ENCODE measurements at places on chromosomes 4 and X.

DNA sequence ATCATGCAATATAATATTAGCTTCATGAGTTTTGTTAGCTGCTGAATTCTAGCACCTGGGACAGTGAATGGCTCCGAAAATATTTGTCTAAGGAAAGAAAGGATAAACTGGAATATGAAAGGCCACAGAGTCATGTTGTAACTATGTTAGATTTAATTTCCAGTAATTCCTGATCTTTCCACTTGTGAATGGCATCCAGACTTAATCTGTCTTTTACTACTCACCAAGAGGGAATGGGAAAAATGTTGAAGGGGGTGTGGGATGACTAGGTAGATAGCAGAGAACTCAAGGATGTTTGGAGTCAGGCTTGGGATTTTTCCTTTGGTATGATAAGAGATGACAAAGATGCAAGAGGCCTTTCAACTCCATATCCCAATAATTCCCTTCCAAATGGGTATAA lies 9.4 kb downstream of the ADH6 start:
- no peak for DNase-seq

GRCh38 chr4:172207258-172207657 lies 394.1 kb downstream of the GALNTL6 start:
- DNase-seq = no peak

DNA sequence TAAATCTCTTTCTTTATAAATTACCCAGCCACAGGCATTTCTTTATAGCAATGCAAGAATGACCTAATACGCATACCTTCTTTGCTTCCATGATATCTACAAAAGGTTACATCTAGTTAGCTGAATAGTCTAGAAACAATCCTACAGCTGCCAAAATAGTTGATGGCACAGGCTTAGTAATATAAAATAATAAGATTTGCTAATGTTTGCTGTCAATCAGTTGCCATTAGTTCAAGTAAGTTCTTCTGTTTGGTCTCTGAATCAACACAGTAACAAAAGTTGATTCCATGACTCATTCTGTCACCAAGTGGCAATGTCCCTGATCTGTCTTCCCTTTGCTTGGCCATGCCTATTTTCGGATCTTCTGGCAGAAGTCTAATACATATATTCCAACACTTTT lies 470.2 kb downstream of the SPRY1 start:
- DNase-seq = no peak

DNA sequence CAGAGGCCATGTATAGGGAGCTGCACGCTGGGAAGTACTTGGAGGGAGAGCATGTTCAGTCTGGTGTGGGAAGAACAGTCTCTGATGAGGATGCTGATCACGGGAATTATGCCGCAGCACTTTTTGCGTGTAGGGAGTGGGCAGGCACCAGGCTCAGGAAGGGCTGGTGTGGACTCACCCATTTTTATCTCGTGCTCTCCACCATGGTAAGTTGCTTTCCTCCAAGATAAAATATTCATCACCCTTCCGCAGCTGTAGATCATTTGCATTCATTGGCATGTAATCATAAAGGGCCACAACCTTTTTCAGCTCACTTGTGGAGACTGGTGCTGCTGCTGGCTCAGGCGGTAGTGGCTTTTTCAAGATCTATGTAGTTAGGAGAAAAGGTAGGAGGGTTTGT lies 11.8 kb upstream of the TIMM8A start:
- DNase-seq = no peak

- DNase-seq = no peak
These were observed 59.1 kb downstream of the IGFBP7 start for GRCh38 chr4:57051095-57051494.

- no peak for DNase-seq
These were observed 19.9 kb downstream of the COPS4 start for GRCh38 chr4:83054928-83055327.

GRCh38 chrX:66553973-66554372 lies 84.9 kb downstream of the EDA2R start:
- no peak for DNase-seq

- no peak for DNase-seq
These were observed 1056.2 kb downstream of the DMD start for GRCh38 chrX:32155044-32155638.

DNA sequence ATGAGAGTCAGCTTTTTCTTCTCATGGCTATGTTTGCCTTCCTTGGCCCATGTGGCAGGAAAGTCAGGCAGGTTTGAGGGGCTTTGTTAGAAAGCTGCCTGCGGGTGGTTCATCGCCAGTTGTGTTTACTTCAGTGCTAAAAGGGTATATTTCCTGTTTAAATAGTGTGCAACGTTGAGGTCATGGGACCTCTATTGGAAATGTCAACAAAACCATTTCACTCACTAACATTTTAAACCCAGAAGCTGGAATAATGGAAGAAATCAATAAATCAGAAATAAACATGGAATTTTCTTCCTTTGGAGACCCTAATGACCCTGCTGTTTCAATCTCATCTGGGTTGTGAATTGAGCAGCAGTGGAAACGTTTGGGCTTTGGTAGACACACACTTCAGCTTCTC lies 185.8 kb downstream of the ANKRD50 start:
- DNase-seq = no peak

DNA sequence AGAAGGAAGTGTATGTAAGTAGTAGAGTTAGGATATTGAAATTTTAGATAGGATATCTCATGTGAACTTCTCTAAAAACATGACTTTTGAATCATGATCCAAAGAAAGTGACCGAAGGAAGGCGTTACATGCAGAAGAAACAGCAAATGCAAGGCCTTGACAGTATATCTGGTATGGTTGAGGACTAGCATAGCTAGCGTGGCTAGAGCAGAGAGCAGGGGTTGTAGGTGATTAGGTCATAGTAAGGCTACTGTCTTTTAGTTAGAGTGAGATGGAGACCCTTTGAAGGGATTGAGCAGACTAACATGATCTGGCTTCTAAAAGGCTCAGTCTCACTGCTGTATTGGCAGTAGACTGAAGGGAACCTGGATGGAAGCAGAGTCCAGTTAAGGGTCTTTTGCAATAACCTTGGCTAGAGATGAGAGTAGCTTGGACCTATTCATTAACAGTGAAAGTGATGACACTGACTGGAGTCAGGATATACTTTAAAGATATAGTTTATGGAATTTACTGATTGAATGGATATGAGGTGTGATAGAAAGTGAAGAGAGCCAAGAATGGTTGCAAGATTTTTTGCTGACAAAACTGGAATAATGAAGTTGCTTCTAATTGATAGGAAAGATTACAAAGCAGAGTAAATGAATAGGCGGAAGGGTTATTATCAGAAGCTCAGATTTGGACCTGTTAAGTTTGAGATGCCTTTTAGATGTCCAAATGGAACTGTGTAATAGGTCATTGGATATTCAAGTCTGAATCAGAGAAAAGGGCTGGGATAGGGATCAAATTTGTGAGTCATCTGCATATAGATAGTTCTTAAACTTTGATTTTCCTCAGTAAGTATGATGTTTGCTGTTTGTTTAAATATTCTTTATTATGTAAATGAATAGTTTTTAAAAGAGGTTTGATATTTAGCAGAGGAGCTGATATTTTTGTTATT lies 59.8 kb downstream of the MRPL1 start:
- no peak for DNase-seq

DNA sequence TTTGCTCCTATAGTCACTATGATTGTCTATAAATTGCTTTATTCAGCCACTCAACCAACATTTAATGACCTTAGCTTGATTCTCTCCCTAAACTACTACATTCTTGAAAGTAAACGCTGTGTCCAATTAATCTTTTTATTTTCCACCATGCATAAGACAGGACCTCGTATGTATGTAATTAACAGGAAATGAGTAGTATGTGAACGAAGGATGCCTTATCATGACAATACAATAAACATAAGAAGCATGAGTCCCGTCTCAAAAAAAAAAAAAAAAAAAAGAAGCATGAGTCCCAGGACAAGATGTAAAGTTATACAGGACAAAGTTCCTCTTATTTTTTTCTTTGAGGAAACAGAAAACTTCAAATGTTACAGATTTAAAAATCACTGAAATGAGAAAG lies 92.5 kb downstream of the PPP3CA start:
- DNase-seq = no peak

DNA sequence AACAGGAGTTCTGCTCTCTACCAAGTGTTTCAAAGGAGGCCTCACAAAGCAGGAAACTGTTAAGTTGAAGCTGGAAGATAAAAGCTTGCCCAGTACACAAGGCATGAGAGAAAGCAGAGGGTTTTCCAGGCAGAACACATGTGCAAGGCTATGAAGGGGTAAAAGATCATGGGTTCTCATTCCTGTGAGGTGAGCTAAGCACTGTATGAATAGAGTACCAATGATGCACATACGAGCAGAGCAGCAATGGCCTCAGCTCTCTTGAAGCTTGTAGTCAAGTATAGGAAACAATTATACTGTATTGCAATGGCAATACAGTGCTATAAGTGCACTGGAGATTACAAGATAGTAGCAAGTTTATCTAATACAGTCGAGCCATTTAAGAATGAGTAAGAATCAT lies 18.0 kb downstream of the TTC29 start:
- DNase-seq = no peak

DNA sequence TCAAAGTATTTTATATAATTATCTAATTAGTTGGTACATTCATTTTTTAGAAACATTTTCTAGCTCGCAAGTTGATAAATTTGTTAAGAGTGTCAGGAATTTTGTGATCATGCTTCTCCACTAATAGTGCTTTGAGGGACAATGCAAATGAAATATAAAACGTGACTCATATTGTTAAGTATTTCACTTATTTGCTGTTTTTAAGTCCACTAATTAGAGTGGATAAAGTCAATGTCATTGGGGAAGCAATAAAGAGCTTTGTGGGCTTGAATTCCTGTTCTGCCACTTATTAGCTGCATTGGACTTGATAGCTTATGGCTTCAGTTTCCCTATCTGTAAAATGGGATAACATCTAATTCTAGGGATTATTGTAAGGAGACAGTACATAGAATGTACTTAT lies 26.5 kb upstream of the ANAPC4 start:
- no peak for DNase-seq

GRCh38 chr4:97867557-97868091 lies 275.7 kb downstream of the STPG2 start:
- no peak for DNase-seq

GRCh38 chrX:149650162-149650561 lies 18.6 kb upstream of the TMEM185A start:
- DNase-seq = no peak

GRCh38 chr4:101777431-101777830 lies 13.1 kb upstream of the BANK1 start:
- no peak for DNase-seq

GRCh38 chr4:80423553-80424224 lies 88.2 kb downstream of the CFAP299 start:
- DNase-seq = no peak

DNA sequence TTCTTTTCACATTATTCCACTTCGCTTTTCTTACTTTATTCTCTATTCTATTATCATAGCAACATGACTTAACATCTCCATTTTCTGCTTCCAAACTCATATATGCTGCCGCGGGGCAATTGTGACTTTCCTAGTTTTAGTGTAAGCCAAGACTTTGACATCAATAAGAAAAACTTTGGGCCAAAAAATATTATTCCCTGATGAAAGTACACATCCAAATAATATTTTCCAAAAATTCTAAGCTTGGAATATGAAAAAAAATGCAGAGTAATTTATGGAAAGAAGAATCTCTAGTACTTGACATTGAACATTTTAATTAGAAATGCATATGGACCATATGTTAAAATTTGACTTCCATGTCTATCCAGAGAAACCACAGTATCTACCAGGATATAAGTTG lies 995.1 kb upstream of the INTU start:
- DNase-seq = no peak

- no peak for DNase-seq
These were observed 21.3 kb upstream of the SOX3 start for GRCh38 chrX:140526171-140526570.

GRCh38 chr4:2833671-2834000 lies 10.0 kb upstream of the ADD1 start:
- no peak for DNase-seq

- DNase-seq = no peak
These were observed 24.1 kb downstream of the CXCL8 start for GRCh38 chr4:73764513-73764912.

- DNase-seq = no peak
These were observed 294.9 kb upstream of the ZCCHC13 start for GRCh38 chrX:74009041-74009440.

DNA sequence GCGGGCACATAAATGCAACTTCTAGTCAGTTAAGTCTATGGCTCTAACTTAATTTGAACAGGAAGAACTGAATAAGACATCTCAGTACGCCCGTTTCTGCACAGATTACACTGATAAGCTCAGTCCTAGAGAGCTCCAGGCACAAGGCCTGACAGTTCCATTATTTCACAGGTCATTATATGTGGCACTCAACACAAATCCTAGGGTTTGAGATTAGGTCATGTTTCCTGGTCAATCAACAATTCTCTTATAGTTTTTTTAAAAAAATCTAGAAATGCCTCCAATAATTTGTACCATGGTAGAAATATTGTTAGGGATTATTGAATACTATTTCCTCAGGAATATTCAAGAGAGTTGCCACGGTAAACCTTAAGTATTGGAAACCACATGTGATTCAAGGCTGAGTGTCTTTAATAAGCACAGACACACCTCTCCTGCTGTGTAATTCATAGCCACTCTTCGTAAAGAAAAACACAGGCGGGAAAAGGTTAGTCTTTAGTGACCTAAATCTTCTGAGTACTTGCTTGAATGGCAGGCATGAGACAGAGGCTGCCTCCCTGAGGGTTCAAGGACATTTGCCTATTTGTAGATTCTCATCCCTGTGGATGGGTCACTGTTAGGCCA lies 342.9 kb upstream of the ADGRL3 start:
- no peak for DNase-seq

DNA sequence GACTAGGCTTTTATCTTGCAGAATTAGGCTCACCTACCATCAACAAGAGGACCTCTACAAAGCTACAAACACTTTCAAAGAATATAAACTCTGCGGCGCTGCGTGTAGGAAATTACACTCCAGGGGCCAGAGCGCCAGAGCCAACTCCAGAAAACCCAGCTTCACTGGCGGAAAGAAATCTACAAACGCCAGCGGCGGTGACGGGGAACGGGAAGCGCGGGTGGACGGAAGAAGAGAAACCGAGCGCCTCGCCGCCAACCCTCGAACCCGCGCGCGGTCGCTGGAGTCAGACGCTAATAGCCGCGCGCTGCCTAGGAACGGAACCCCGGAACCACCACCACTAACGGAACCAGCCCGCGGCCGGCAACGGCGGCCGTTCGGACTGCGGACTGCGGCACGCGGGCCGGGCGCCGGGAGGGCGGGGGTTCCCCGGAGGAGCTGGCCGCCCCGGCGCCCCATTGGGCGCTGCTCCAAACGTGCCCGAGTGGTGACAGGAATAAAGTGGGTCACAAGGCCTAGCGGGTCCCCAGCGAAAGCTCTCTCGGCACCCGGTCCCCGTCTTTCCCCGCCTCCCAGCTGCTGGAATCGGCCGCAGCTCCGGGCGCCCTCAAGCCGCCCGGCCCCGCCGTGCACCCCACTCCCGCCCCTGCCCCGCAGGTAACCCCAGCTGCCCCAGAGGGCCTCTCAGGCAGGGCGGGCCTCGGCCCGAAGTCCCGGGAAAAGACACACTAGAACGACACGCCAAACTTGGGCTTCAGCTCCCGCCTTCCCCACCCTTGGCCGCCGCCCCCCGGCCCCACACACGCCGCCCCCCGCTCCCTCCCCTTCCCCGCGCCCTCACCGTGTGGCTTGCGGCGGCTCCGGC lies 836 bp downstream of the CLOCK start:
- peak; percentile 46 for DNase-seq

GRCh38 chrX:110322603-110323002 lies 4.7 kb upstream of the AMMECR1 start:
- DNase-seq = no peak
